ENCODE measurements at places on chromosomes 2 and 18.
A peak's percentile ranks its signal among the peaks of the same experiment; 100 is the strongest.

GRCh38 chr18:69032009-69032408 lies 234.1 kb downstream of the CCDC102B start:
- DNase-seq = no peak

DNA sequence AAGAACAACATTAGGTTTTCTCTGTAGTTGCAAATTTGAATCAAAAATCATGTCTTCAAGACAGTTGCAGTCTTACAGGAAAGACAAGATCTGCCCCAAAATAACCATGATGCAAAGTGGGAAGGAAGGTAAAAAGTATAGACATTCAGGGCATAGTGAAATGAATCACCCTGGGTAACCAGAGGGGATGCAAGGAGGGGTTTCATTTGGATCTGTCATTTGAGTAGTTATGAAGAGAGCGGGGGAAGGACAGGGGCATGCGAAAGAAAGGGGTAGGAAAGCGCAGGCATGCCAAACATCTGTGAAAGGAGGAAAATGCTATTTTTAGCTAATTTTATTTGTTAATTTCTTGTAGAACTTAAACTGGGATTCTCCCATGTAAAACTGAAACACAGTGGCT lies 219.1 kb upstream of the BOD1L2 start:
- no peak for DNase-seq

DNA sequence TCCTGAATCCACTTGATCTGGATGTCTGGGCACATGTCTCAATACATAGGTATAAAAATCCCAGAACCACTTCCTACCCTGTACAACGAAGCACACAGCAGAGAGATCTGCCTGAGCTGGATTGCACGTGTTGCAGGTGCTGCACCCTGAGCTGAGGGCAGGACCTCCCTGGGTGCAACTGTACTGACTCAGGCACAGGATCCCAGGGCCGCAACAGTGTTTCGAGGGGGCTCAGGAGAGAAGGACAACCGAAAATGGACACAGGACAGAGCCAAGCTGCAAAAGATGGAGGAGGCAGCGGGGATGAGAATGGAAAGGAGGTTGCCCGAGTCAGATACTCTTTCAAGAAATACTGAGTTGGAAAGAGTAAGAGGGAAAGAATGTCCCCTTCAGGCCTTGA lies 354.1 kb downstream of the EIPR1 start:
- DNase-seq = no peak

DNA sequence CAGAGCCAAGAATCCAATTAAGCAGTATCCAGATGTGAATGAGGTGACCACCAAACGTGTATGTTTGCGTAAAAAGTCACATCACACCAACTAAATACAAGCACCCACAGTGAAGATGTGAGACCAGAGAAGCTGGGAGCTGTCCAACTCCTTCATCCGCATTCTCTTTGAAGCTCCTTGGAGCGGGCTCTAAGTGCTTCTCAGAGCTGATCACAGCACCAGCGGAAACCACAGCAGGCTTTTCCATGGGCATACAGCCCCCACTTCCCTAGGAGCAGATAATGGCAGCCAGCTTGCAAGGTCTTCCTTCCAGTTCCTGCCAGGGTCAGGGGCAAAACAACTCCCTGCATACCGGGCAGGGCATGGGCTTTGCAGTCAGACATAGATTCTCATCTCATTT lies 36.4 kb downstream of the REEP1 start:
- DNase-seq = no peak

DNA sequence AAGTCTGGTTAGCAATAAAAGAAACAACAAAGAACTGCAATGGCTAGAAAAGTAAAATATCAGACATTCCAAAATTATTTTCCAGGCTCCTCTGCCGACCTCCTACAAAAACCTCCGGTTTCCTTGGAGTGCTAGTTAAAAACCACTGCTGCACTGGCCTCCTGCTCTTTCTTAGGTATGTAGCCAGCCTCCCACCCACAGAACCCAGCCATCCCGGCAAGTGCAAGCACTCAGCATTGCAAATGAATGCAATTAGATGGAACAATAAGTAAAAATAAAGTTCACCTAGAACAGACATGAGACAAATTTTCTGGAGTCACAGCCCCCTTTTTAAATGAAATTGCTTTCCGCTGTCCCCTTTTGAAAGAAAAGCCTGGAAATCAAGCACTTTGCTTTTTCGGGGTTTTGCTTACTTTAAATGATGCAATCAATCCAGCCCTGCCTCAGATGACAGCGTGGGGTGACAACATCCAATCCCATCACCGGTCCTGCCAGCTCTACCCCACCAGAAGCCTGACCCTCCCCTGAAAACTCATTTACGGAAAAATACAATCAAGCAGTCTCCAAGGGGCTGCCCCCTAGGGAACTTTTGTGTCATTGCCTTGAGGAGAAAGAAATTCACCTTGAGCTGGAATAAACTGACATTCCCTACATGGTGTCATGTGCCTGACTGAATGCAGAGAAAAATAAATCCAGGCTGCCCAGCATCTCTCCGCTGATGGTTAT lies 199.8 kb downstream of the EPHA4 start:
- peak; percentile 15 for DNase-seq

DNA sequence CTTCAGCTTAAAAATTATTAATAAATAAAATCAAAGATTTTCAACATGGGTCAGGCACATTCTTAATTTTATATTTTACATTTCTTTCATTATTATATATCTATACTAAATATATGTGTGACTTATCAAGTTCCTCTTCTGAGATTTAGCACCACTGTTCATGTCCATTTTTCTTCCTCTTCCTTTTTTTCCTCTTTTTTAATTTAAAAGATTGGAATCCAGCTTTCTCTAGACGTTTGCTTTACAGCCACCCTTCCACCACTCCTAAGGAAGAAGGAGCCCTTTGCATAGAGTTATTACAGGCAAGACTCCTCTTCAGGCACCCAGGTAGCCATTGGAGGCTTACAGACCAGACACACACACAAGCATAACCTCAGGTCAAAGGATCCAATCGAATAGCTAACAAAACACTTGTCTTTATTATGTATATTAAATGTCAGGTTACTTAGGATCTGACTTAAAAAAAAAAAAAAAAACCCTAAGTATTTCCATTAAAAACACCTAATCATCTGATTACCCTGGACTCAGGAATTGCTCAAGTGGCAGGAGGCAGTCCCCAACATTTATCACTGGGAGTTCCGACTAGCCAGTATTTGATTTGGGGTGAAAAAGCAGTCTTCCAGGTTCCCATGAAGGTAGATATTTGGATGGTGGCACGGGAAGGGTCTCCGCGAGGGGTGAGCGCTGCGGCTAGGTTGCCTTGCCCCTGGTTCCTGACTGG lies 2.4 kb upstream of the ZEB2 start:
- no peak for DNase-seq

DNA sequence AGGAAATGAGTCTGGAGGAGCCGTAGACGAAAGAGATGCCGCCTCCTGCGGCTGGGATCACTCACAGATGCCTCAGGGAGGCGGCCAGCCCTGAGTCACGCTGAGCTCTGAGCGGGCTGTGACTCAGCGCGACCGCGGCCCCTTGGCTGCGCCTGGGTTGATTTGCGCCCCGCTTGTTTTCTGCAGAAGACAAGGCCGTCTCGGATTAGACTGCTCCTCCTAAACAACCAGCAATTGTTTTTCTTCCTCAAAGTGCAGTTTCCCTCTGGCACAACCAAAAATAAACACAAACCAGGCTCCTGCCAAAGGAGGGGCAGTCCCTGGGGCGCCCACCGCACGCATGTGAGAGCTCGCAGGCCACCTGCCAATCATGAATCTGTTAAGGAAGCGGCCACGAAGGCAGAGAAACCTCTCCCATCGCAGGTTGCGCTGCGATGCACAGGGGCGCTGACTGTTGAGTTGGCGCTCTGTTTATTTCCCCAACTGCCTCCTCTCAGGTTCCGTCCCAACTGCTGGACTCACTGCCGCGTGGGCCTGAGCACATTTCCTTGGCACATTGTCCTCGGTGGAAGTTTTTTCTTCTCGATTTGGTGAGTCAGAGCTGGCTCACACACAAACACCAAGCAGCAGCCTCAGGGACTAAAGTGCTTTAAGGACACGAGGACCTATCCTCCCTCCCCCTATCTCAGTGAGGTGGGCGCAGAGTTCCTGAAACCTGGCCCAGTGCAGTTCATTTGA lies 85.2 kb upstream of the NDUFV2 start:
- DNase-seq = peak; percentile 45

GRCh38 chr18:69777248-69777647 lies 170.4 kb downstream of the CD226 start:
- DNase-seq = no peak

GRCh38 chr2:86016581-86016980 lies 89.1 kb downstream of the POLR1A start:
- no peak for DNase-seq

DNA sequence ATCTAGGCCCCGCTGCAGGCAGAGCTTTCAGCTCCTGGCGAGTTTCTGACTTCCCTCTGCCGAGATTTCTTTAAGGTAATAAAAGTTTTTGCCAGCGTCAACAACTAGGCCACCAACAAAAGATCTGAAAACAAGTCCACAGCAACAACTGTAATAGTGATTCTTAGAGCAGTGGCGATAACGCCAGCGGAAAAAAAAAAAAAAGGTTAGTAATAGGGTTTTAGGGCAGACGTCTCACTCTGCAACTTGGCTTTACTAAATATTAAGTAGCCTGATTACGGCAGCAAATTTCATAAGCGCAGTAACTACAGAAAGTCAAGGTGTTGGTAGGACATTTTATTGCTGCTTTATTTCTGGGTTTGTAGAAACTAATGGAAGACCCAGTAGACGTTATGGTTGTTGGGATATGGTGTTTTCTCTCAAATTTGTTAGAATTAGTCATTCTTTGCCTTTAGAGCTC lies 481 bp downstream of the SLC30A6 start:
- DNase-seq = no peak

GRCh38 chr2:170191166-170191866 lies 13.4 kb downstream of the MYO3B start:
- no peak for DNase-seq

- no peak for DNase-seq
Measured at GRCh38 chr2:16325016-16325975, 340.3 kb downstream of the CYRIA start.

- DNase-seq = no peak
Measured at GRCh38 chr2:138648606-138649005, 131.6 kb downstream of the NXPH2 start.

GRCh38 chr2:65382776-65383357 lies 49.5 kb downstream of the SPRED2 start:
- peak; percentile 20 for DNase-seq

DNA sequence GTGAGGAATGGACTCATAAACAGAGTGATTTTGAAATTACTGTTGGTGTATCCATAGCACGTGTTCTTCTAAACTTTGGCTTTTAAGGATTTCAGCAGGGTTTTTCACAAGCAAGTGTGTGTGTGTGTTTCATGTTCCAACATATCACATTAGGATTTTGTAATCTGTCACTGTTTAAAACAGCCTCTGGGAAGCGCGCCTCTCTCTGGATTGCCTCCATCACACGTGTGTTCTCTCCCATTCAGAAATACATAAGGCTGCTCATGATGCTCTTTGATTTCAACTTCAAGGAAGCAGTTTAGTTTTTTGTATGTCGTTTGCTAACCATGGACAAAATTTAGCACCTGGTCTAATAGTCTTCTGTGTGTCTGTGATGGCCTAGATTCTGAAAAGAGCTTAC lies 370.4 kb downstream of the MTX2 start:
- no peak for DNase-seq
